ENCODE measurements at places on chromosomes 2 and 18.

DNA sequence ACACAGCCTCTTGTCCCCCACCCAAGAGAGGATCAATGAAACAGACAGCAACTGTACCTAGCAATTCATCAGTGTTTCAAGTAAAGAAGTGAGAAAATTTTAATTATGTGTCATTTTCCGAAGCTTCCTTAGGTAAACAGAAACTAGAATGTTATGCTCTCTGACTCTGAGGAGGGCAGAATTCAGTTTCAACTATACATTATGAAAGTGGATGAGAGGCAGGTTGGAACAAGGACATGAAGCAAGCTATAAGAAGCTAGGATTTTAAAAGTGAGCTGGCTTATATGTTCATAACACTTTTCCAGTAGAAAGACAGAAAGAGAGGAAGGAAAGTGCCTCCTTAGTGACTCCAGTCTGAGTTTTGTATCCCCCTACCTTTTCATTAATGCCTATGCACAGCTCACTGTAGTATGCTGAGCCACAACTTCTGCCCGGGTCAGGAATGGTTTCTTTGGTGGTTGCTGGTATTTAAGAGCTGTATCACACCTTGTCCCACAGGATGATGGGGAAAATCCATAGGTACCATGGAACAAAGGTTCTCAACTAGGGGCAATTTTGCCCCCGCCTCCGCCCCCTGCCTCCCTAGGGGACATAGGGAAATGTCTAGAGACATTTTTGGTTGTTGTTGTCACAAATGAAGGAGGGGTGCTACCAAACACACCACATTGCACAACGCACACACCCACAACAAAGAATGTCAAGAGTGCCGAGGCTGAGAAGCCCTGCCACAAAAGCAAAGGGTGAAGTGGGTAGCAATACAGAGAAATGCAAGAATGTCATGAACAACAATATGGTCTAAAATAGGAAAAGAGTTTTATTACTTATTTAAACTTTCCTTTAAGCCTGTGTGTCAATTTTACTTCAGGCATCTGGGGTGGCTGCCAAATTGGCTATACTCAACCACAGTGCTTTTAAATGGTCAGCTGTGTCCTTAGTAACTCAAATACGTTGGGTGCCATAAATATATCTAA lies 161.0 kb upstream of the ZFP36L2 start:
- DNase-seq: no peak

GRCh38 chr2:8258406-8258805 lies 423.4 kb upstream of the ID2 start:
- DNase-seq: no peak

DNA sequence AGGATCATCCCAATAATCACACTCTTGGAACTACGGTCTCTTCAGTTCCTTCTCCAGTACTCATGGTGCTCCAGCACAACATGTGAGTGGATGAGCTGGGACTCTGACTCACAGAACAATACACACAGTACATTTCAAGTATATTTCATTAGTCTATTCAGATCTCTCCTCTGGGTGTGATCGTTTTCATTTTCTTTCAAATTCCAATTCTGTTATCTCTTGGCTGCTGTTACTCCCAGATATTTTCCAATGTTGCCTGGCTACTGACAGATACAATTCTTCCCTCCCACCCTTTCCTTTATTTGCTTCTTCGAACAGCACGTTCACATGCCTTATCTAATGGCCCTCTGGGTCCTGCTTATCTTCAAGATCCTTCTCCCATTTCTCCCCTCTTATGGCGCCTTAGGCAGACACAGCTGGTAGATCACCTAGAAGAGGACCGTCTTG lies 216.0 kb downstream of the ACKR3 start:
- DNase-seq: no peak

- DNase-seq: no peak
Observed at GRCh38 chr2:217353591-217353990, 493.7 kb upstream of the TNP1 start.

DNA sequence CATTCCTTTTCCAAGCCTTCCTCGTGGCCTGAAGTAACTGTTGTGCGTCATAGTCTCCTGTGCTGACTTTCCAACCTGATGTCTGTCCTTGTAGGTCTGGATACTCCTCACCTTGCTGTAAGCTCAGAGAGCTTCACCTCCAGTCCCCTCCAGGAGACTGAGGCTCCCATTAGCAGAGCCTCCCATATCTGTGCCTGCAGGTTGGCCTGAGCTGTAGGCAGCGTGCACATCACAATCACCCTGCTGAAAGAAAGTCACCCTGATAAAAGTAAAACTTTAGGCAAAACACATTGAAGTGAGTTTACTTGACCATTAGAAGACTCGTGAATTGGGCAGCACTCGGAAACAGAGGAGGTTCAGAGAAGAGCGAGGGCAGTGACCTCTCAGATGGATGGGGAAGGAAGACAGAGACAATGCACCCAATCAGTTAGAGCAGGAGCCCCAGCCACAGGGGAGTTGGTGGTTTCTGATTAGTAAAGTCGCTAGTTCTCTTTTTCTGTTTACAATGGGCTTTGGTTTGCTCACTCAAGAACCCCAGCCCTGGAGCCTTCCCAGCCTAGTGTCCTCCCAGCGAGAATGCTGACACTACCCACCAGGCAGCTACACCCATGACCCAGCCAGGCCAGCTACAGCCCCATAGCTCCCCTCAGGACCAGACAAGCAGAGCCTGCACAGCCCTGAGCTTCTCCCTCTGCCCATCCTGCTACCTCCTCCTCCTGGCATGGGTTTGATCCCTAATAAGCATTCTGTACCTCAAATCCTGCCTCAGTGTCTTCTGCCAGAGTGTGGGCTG lies 12.1 kb upstream of the TPO start:
- no peak for DNase-seq

GRCh38 chr2:3488855-3489763 lies 30.2 kb downstream of the ADI1 start:
- no peak for DNase-seq

DNA sequence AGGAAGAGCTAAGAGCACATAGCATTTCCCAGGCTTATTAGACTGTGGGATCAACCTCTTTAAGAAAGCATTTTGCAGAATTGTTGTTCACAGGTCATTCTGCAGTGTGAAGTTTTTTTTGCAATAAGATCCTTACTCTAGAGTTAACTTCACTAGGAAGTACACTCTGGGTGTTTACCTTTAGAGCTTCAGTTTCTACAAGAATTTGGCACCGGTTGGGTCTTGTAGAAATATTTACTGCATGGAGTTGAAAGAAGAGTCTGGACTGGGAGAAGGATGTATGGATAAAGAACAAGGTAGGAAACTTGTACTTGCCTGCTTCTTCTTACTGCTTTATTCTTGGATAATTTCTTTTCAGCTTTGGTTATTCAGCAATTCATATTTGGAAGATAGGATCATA lies 944.9 kb upstream of the GYPC start:
- no peak for DNase-seq

DNA sequence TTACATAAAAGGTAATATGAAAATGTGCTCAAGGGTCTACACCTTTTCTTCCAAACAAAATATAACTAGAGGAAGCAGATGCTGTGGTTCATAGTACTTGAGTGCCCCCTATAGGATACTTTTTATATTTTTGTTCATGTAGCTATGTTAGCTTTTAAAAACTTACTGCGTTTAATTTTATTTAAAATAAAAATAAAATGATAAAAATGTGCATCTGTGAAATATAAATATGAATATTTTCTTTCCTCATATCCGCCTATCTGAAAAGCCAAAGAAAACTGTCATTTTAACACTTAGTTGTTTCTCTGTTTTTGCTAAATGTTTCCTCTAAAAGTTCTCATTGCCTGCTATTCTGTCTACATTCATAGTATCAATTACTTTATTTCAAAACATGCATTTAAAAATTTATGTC lies 9.6 kb upstream of the LRP1B start:
- DNase-seq: no peak

DNA sequence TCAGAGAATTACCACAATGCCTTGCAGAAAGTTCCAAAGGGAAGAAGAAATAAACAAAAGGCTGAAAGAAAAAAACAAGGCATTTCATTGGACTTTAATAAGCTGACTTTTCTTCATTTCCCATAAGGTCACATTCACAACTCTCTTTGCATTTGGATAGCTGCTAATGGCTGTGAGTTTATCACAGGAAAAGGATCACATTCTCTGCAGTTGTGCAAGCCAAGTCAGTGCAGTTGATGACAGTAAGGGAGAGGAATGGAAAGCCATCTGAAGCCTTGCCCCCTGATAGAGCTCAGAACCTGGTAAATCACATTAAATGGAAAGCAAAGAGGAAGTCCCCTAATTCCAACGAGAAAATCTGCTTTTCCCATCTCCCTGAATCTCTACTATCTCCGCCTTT lies 950.6 kb downstream of the CNTNAP5 start:
- DNase-seq: no peak

DNA sequence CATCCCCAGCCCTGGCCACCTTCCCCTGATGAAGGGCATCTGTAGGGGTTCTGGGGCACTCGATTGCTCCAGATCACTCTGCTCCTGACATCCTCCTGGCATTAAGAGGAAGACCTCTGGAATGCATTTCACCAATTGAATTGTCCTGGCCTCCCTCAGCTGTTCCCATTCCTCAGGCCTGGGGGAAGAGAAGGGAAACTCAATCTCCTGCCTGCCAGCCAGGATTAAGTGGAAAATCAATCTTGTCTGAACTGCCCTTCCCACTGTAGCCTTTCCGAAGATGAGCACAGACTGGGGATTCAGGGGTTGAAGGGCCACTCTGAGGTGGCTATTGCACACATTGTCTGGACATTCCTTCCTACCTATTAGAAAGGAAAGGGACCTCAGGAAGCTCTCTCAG lies 99.8 kb downstream of the ALK start:
- DNase-seq: no peak

DNA sequence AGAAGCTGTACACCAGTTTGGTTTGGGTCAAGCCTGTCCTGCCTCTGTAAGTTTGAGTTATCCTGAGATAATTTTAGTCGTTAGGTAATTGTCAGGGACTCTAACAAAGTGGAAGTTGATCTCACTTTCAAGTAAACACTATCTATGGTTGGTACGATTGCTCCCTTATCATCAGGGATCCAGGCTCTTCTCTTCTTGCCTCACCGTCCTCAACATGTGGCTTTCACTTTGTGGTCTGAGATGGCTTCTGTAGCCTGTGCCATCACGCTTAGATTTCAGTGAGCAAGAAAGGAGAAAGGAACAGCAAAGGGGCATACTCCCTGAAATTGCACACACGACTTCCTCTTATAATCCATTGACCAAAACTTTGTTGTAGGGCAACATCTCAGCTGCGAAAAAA lies 115.6 kb downstream of the CTAGE1 start:
- no peak for DNase-seq

DNA sequence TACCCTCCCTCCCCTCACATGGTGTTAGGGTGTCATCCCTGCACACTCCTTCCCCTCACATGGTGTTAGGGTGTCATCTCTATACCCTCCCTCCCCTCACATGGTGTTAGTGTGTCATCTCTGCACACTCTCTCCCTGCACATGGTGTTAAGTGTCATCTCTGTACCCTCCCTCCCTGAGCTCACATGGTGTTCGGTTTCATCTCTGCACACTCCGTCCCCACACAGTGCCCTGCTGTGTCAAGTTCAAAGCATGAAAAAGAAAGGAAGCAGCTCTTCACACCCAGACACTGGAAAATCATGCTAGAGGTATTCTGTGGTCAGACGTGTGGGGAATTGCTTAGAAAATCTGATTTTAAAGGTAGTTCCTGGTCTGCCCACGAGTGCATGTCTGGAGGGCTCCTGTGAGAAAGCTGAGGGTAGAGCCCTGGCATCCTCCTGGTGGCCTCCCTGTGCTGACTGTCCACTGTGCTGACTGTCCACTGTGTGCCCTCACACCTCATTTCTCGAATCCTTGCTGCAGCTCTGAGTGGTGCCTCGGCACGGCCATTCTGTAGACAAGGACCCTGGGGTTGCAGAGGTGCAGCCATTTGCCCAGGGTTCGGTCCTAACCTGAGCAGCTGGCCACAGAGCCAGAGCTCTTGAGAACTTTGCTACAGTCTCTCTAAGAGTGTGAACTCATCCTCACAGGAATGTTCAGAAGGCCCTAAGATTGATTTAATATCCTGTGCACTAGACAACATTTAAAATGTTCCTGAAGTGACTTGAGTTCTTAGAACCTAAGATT lies 69.1 kb upstream of the NFATC1 start:
- DNase-seq: no peak

DNA sequence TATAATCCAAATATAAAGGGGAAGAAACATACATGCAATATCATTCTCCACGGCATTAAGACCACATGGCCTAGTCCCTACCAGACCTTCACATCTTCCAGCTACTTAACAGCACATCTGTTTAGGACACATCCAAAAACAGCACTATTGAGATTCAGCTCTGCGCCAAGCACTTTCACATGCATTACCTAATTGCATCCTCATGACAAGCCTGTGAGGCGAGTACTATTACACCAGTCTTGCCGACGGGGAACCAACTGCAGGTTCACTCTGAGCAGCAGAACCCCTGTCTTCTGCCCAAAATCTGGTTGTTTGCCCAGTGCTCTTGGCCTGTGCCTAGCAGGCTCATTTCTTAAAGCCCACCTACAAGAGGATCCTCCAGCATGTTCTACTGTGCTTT lies 66.7 kb downstream of the AAK1 start:
- no peak for DNase-seq

DNA sequence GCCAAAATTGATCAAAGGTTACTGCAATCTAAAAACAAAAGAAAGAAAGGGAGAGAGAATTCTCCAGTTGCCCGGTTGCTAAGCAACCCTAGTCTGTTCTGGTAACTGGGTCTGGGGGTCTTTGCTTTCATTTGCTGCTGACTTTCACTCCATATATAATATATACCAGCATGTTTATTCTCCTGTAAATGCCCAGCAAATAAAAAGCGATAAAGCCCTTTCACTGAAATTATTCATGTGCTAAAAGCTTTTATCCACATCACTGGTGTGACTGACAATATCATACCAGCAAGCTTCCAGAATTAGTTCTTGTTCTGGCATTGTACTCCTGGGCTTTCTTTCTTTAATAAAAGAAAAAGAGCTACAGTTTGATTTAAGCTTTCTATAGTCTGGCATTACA lies 75.5 kb upstream of the ST8SIA3 start:
- no peak for DNase-seq

GRCh38 chr2:27832396-27832795 lies 57.8 kb downstream of the RBKS start:
- no peak for DNase-seq

GRCh38 chr18:3321133-3321812 lies 59.3 kb downstream of the MYL12B start:
- no peak for DNase-seq

DNA sequence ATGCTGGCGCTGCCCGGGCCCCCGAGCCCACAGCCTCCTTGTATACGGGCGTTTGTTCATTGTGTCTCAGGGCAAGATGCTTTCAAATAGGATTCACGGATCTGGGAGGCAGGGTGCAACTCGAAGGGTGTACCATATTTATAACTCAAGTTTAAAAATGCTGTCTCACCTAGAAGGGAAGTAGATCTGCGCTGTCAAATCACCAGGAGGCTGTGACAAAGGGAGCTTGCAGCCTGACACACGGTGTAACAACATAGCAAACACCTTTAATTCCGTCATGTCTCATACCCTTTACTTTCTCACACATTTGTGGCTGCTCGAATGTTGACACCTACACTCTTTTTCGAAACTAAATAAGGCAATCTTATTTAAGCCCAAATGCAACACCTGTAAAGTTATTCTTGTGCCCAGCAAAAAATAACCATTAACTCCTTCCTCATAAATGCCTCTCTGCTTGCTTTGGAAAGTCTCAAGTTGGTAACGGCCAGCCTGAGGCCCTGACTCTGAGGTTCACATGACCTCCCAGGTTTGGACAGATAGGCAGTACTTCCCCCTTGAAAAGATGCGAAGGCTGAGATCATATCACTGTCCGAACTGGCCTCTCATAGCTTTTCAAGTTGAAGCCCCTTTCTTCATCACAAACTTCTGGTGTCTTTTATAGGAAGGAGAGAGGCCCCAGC lies 11.6 kb downstream of the ZEB2 start:
- DNase-seq: no peak

GRCh38 chr2:189506514-189506976 lies 65.3 kb downstream of the WDR75 start:
- no peak for DNase-seq

GRCh38 chr2:71821856-71822255 lies 325.8 kb downstream of the CYP26B1 start:
- no peak for DNase-seq
